ENCODE measurements at places on chromosomes 7 and 10.
A peak's percentile ranks its signal among the peaks of the same experiment; 100 is the strongest.

DNA sequence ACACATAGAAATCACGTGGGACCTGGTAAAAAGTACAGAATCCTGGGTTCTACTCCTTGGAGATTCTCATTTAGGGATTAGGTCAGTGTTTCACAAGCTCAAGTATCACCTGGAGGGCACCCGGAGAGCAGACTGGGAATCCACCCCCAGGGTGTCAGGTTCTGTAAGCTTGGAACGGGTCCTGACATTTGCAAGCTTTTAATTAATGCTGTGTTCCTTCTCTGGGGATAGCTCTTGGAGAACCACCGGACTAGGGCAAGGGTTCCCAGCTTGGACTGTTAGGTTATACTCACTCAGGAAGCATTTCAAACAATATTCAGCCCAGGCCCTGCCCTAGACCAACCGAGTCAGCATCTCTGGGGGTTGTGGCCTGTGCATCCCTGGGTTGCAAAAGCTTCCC, 23.0 kb downstream of the TCF7L2 start:
- no peak for DNase-seq

- DNase-seq = peak; percentile 70
These were observed 17.5 kb downstream of the ACTA2 start for GRCh38 chr10:88934900-88935672.

DNA sequence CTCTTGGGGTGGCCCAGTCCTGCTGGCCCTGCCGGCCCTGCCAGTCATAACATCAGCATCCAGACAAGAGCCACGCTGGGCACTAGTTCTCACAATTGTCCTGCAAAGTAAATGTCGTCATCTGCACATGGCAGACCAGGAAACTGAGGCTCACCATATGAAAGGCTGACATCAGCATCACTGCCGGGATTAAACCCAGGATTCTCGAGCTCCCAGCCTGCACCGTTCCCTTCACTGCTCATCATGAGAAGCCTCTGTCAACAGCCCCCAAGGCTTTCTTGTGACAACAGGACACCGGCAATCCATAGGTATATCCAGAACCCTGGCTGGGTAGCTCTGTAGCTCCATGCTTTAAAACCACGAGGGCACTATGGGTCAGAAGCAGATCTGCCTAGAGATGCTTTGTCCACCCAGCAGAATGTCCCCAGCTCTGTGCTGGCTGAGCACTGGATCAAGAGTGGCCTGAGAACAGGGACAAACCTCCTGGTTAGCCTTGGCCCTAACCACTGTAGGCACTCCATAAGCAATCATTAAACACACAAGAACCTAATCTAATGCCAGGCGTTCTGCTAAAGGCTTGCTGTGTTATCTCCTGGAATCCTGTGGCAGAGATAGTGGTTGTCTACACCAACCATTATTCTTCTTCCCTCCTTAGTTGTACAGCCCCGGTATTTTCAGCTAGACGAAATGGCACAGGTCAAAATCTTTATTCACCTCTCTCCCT, 41.2 kb upstream of the C10orf71 start:
- DNase-seq = no peak

DNA sequence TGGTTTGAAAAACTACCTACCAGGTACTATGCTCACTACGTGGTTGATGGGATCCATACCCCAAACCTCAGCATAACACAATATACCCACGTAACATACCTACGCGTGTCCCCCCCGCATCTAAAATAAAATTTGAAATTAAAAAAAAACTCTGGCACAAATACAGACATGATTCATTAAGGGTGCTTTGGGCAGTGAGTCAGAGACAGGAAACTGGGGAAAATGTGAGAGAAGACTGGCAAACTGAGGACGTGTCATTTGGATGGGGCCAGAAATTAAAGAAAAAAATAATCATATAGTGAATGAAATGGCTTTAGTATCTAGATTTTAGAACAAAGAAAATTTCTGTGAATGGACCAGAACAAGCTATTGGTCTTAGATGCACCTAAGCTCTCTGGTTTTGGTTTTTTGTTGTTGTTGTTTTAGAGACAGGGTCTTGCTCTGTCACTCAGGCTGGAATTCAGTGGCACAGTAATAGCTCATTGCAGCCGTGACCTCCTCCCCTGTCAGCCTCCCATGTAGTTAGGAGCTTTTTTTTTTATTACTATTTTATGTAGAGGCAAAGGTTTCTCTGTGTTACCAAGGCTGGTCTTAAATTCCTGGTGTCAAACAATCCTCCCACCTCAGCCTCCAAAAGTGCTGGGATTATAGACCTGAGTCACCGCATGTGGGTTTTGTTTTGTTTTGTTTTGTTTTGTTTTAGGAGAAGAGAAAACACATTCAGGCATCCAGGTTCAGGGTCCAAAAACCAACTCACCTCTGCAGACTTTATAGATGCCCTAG, 5.9 kb upstream of the PRSS58 start:
- peak; percentile 35 for DNase-seq

DNA sequence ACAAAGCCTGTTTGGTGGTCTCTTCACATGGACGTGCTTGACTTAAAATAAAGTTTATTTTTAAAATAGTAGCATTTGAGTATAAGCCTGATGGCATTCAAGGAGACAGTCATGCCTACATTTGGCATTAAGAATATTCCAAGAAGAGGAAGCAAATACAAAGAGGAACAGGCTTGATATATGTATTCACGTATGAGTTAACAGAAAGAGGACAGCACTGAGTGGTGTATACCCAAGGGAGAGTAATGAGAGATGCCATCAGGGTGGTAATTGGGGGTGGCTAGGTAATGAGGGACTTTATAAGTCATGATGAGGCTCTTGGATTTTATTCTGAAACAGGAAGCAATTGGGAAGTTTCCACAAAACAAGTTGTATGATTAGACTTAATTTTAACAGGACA, 363.3 kb downstream of the SEMA3D start:
- DNase-seq = no peak

DNA sequence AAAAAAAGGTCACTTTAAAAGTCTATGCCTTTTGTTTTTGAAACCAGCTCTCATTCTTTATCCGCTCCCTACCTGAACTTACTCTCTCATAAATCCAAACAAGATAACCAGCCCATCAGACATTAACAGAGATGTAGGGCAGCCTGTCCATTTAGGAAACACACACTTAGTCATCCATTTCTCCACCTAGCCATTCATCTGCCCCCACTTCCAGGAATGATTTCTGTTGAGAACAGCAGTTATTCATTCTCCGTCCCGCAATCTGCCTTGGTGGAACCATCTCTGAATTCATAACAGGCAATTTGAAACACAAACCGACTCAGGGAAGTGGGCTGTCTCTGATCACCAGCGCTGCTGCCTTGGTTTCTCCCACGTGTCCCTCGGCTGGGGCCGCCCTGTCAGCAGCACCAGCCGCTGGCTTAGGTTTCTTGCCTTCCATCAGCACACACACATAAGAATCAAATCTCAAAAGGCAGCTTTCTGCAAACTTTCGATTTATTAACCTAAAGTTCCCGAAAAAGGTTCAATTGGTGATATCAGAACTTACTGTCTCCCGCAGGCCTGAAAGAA, 528.2 kb upstream of the NRP1 start:
- DNase-seq = no peak

- DNase-seq = peak; percentile 65
These were observed 52.4 kb upstream of the RHEB start for GRCh38 chr7:151572136-151572535.

DNA sequence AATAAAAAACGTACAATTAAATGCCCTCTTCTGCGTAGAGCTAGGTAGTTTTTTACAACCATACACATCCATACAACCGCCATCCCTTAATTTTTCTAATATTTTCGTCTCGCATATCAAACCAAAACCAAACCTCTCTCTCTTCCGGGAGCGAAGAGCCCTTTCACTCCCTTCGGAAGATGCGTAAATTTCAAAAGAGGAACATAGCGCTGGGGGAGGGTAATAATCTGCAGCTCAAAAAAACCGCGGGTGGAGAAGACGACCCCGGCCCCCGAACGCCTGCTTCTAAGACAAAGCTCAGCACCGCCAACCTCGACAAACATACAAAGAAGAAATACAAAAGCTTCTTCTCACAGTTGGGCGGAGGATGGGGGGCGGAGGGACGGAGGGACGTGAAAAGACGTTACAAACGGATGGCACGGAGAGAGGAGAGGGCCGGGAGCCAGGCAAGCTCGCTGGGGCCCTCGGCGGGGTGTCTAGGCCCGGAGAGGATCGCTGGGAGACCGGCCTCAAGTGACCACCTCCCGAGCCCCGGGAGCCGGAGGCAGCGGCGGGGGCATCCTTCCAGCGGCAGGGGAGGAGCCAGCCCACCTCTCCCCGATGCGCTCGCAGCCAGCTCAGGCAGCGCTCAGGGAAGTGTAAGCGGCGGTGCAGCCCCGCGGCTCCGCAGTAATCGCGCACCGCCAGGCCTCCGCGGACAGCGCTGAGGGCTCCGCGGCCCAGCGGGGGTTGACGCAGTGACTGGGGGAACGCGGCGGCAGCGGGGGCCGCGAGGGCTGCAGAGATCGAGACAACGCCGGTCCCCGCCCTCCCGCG, 851 bp downstream of the MKRN1 start:
- peak; percentile 14 for DNase-seq

- no peak for DNase-seq
These were observed 9.9 kb downstream of the TASOR2 start for GRCh38 chr10:5694573-5694972.

- no peak for DNase-seq
These were observed 211.2 kb downstream of the CRPPA start for GRCh38 chr7:16210171-16210570.

GRCh38 chr10:5843686-5844344, 30.6 kb upstream of the GDI2 start:
- DNase-seq = no peak

DNA sequence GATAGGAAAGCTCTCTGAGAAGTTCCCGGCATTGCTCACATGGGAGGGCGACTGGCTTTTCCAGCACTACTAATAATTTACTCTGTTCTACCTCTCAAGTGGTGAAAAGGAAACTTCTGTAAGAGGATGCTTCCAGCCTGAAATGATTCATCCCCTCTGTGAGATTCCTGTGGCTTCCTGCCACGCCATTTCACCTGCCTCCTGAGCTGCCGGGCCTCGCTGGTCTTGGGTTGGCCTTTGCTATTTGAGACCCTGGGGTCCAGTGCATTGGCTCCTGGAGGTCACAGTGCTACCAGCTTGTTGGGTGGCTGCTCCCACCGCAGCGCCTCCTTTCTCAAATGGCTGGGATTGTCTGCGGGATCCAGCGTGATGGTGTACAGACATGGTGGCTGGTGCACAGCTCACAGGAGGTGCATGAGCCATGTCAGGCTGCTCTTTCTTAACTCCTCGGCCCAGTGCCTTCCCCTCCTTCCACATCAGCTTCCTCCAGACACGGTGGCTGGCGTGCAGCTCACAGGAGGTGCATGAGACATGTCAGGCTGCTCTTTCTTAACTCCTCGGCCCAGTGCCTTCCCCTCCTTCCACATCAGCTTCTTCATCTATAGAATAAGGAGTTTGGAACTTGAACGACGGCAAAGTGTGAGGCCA, 42.9 kb upstream of the PCBD1 start:
- peak; percentile 3 for DNase-seq

DNA sequence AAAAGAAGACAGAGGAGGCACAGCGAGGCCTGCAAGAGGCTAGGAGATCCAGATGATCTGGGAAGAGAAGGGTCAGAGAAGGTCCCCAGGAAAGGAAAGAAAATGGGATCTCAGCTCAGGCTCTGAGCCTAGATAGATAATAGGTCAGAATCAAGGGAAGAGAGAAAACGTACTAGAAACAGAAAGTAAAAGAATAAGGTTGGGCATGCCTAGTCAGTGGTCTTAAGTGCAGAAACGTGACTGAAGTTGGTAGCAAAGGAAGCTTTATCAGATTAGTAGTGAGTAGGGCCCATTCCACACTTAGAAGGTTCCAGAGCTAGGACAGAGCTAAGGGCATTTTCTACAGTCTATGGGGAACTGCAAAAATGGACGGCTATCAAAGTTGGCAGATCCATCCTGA, 84.8 kb upstream of the ASAH2 start:
- DNase-seq = no peak

DNA sequence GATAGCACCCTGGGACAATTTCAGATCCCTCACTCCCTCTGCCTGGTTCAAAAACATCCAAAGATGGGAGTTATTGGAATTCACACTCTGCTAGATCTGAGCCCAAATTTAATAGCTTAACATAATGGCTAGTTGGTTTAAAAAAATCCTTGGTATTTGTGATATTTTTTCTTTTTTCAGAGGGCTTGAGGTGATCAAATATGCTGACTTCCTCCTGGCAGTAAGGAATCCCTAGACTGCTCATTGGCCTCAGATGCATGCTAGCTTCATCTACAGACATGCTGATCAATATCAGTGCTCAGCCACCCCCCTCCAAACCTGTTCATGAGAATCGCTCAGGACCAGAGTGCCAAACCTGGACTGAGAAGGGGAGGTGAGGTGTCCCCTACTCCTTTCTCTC, 74.7 kb upstream of the PLPP4 start:
- peak; percentile 1 for DNase-seq

DNA sequence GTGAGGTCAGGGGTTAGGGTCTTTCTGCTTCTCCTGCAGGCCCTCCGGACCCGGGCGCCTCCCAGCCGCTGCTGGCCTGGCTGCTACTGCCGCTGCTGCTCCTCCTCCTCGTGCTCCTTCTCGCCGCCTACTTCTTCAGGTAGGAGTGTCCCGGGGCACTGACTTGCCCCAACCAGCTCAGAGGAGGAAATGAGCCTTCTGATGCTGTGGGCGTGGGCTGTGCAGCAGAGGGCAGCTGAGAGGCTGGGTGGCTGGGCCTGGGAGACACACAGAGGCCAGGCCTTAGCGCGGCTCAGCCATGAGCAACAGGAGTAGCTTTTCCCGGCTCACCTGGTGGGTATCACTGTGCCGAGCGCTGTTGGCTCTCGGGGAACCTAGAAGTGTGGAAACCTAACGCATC, 78.9 kb downstream of the MKI67 start:
- no peak for DNase-seq

DNA sequence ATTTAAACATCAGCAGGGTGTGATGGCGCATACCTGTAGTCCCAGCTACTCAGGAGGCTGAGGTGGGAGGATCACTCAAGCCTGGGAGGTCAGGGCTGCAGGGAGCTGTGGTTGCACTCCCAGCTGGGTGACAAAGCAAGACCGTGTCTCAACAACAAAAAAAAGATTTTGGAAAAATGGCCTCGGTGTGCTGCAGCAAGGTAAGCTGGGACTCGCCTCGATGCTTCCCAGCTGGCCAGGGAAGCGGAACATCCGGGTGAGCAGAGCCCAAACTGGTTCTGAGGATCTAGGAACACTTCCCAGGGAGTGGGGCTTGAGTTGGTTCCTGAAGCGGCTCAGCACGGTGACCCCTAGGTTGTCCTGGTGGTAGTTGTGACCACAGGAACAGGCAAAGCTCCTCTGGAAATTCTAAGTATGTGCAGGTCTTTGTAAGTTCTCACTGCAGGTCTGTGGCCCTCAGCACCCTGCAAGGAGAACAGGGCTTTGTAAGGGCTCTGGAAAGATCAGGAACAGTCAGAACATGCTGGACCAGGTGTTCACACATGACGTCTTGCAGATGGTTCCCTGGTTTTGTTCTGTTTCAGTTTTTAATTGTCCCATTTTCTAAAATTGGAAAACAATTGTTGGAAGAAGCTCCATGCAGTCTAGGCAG, 38.6 kb upstream of the ZMIZ2 start:
- no peak for DNase-seq
